Stimulated activated CD8-positive, alpha-beta memory T cell treated with anti-CD3 and anti-CD28 coated beads, Interleukin-15, amount 100 ng/mL, for 24 hours (primary cell): ENCODE measurements at places on chromosomes 13 and 19.

- DNase-seq = no peak
Observed at GRCh38 chr13:77991003-77991402, 72.4 kb upstream of the EDNRB start.

GRCh38 chr13:41145136-41145908 lies 12.7 kb upstream of the KBTBD6 start:
- DNase-seq = no peak

GRCh38 chr13:99042521-99043250 lies 64.8 kb upstream of the DOCK9 start:
- DNase-seq = no peak

GRCh38 chr19:31286491-31286890 lies 62.7 kb downstream of the TSHZ3 start:
- DNase-seq = no peak

DNA sequence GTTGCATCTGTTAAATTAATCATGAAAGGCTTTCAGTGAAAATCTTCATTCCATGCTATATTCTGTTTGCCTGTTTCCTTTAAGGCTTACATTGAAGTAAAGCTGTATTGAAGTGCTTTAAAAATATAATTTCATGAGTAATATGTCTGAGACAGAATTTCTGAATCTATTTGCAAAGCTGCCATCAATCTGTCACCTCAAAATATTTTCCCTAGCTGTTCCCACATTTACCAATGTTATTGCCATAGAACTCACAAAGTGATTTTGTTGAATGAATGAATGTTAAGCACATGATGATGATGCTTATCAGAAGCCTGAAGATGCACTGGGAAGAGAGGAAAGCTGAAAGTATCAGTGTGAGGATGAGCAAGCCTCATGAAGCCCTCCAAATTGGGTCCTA lies 115.8 kb downstream of the NHLRC3 start:
- no peak for DNase-seq

DNA sequence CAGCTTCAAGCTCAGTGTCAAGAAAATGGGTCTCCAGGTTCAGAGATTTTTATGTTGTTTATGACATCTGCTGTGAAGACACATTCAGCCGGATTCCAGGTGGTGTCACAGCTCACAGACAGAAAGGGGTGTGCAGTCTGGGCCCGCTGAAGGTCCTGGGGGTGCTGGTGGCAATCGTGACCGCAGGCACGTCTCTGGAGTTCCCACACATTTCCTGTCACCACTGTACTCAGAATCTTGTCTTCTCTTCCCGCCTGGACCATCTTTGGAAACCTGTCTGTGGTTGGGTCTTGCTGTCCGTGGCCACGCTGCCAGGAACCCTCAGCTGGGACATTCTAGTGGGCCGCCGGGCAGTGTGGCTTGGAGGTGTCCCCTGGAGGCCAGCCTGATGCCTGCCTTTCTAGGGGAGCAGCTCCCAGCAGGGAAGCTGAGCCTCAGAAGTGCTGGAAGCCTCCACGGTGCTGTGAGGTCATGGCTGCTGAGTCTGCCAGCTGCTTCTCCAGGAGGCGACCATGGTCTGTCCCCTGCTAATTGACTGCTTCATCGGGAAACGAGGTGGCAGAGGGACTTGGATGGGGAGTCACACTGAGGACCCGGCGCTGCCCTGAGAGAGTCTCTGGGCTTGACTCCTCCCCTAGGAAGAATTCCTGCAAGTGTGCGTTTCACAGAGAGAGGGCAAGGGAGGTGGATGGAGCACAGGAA lies 3.7 kb downstream of the TEX29 start:
- DNase-seq = no peak

DNA sequence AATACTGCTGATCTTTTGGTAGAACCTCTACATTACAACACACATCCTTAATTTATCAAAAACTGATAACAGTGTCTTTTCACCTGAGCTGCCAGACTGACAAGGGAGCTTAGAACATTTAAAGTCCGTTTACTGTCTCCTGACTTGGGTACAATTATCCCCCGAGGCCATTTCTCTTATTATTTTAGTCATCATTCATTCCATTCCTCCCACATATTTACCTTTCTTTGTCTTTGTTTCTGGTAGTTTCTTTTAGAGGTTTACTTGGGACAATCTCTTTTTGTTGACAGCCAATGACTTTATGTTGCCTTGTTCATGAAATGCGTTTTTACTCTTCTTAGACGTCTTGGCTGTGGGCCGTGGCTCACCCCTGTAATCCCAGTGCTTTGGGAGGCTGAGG lies 186.9 kb downstream of the PCCA start:
- DNase-seq = no peak

DNA sequence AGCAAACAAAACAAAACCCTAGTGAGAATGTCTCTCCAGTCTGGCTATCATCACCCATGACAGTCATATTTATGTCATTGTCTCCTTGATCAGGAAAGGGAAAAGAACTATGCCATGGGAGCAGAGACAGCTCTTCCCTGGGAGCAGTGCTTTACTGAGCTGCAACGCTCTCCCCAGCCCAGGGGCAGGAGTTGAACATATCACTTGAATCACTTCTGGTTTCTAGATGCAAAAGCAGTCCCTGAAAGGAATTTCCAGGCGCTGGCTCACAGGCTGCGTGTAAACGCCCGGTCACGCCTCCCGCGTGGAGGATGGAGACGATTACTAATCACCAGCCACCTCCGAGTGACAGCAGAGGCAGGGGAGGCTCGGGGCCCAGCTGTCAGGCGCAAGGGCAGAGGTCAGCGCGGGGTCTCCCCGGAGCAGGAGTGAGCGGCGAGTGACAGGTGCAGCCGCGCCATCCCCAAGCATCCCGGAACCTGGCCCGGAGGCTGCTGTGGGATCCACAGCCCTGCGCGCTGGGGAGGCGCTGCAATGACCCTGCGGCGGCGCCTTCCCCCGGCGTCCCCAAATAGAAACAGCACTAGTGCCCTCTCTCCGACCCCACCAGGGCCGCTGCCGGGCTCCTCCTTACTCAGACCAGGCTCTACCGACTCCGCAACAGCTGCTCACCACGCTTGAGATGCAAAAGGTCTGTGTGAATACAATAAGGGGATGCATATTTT lies 23.5 kb upstream of the DCLK1 start:
- DNase-seq = no peak

GRCh38 chr13:90533866-90534265 lies 813.6 kb upstream of the MIR17HG start:
- DNase-seq = no peak

GRCh38 chr13:82062772-82063171 lies 1721.8 kb upstream of the SPRY2 start:
- no peak for DNase-seq

DNA sequence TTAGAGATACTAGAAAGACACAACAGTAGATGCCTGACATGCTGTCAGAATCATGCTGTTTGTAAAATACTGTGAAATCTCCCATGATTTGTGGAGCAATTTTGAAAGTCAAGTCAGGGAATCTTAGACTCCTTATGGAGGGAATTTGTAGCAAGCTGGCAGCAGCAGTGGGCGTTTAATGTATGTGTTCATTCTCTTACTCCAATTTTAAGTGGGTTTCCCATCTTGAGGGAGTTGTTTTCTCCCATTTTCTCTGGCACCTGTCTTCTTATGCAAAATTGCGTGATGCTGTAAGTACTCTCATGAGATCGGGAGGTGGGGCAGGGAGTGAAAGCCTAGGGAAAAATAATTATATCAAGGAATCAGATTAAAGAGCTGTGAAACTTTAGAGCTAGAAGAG lies 16.0 kb upstream of the GTF2F2 start:
- no peak for DNase-seq

- DNase-seq = no peak
Observed at GRCh38 chr19:33767898-33768413, 28.7 kb upstream of the KCTD15 start.

- DNase-seq = no peak
Observed at GRCh38 chr13:98751861-98752466, 508 bp downstream of the SLC15A1 start.

DNA sequence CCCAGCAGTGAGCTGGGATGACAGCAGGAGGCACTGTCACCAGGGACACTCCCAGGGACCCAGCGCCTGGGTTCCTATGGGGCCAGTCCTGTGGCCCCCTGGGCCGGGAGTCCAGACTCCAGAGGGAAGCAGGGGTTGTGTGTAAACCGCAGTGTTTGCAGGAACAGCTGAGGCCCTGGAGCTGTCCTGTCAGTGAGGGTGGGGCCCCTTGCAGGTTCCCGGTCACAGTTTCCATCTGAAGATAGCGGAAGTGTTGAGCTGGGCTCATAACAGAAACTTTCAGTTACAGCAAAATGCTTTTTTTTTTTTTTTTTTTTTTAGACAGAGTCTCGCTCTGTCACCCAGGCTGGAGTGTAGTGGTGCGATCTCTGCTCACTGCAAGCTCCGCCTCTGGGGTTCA lies 17.7 kb upstream of the CSNK1G2 start:
- no peak for DNase-seq

GRCh38 chr19:7619671-7620441 lies 9.5 kb downstream of the XAB2 start:
- no peak for DNase-seq

DNA sequence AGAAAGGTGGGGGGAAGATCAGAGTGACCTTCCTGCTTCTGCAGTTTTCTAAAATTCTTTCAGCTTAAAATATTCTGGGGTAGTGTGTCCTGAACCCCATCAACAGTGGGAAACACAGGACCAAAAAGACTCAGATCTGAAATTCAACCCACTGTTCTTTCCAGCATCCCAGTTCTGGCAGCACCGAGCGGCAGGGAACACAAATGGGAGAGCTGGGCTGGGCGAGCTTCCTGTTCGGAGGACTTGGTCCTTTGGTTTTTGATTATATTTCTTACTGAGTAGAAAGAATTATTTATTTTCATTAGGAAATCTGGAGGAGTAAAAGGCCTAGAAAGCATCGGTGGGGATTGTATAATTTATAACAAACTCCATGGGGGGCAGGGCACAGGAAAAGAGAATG lies 239.1 kb downstream of the COG6 start:
- DNase-seq = no peak

GRCh38 chr19:29278716-29279115 lies 65.8 kb upstream of the UQCRFS1 start:
- no peak for DNase-seq

- DNase-seq = no peak
Observed at GRCh38 chr13:67353941-67354340, 123.8 kb upstream of the PCDH9 start.

DNA sequence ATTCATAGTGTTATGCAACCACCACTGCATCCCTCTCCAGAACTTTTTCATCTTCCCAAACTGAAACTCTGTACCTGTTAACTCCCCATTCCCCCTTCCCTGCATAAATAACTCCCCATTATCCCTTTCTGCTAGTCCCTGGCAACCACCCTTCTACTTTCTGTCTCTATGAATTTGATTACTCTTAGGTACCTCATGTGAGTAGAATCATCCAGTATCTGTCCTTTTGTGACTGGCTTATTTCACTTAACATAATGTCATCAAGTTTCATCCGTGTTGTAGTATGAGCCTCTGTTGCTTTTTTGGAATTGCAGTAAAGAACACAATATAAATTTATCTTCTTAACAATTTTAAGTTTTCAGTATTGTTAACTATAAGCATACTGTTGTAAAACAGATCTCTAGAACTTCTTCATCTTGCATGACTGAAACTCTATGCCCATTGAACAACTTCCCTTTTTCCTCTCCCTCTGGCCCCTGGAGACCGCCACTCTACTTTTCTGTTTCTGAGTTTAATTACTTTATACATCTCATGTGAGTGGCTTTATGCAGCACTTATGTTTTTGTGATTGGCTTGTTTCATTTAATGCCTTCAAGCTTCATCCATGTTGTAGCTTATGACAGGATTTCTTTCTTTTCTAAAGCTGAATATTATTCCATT lies 87.3 kb upstream of the ABCC4 start:
- DNase-seq = no peak

GRCh38 chr13:113534236-113534860 lies 43.8 kb upstream of the DCUN1D2 start:
- DNase-seq = no peak

GRCh38 chr19:38634757-38635482 lies 12.5 kb upstream of the ACTN4 start:
- peak; percentile 49 for DNase-seq

GRCh38 chr19:40613690-40614621 lies 12.8 kb downstream of the LTBP4 start:
- peak; percentile 65 for DNase-seq

DNA sequence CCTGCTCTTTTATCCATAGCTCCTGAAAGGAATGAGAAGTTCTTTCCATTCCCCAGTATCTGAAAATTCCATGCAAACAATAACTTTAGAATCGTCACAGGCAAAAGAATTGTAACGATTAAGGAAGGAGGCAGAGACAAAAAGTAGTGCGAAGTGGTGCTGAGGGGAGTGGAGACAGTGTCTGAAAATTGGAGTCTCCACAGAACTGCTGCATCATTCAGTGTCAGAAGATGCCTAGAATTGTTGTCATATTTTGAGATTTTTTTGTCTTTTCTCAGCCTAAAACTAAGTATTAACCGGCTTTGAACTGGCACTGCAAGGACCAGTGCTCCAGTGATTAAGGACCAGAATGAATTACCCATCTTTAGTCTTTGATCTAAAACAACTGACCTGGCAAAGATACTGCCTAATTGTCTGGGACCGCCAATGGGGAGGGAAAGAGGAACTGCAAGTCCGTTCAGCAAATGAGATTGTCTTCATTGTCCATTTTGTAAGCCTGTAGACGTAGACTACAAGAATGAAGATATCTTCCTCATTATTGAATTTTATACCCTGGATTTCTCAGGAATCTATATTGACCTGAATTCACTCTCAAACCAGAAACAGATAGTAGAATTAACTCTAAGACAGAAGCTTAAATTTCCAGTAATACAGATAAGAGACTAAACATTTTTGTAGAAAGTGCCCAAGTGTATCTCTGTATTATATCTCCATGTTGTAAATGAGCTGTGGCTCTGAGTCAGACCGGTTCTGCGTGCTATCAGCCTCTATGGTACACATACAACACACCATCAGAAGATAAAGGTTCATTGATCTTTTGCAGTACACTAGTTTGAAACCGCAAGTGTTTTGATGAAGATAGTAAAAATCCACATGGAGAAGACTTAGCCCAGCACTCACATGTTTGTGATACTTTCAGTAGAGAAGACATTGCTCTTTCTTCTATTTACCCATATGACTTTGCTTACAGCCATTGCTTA lies 293.2 kb downstream of the EFNB2 start:
- no peak for DNase-seq

DNA sequence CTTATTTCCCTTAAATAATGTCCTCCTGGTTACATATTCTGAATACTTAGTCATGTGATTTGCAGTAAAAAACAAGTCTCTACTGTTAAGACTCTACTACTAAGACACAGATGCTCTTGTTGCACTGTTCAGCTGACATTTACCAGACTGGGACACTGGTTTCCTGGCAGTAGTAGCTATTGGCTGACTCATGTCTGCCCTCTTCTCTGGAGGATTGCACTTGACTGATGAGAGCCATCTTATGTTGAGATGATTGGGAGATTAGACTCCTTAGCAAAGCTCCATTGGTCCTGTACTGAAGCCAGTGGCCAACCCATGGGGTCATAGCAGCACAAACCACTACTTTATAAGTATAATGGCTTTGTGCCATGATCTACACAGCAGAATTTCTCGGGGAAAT lies 1672.6 kb upstream of the PCDH20 start:
- DNase-seq = no peak

DNA sequence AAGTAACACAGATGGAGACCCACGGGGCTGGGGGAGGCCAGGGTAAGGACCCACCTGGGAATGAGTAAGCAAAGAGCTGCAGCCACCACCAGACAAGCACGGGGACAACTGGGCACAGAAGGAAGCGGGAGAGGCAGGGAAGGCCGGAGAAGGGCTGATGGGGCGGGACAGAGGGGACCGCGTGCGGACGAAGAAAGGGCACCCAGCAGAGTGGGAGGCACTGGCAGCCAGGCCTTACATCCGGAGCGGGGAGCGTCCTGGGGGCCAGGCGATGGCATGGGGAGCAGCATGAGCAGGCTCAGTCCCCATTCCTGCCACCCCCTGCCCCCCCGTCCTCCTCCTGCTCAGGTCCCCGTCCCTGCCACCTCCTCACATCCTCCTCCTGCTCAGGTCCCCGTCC lies 3.0 kb downstream of the PROZ start:
- DNase-seq = no peak
